Stimulated activated CD8-positive, alpha-beta memory T cell treated with anti-CD3 and anti-CD28 coated beads, Interleukin-2, amount 100 ng/mL, for 1 hour (primary cell): ENCODE measurements at places on chromosomes 4 and X.

- no peak for DNase-seq
These were observed 6.8 kb upstream of the BCOR start for GRCh38 chrX:40104630-40104984.

DNA sequence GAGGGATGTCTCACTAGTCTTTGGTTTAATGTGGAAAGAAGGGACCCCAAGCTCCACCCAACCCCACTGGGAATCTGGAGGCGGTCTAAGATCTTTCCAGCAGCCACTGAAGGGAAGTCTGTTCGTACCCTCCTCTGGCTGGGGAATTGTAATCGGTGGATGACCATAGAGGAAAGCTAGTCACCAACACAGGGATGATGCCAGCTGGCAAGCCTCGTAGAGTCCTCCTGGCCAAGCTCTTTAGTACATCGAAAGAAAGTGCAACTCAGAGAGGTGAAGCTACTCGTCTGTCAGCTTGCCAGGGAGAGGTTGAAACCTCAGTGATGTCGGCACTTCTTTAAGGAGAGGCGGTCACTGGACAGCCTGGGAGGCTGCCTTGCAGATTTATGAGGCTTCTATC is 58.7 kb downstream of the MAMLD1 start:
- no peak for DNase-seq

DNA sequence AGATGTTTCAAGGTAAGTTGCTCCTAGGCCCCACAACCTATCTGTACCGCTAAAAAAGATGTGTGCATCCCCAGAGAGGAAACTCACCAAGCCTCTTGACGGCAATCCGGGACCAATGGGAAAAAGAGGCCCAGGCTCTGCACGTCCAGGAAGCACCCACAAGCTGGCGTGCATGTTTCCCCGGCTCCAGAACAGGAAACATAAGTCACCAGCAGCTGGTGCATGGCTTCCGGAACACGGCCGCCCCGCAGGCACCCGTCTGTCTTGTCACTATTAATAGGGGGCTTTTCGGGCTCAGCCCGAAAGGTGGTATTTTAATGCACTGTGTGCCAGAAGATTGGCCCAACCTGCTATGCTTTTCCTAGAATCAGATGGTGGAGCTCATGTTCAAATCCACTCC is 22.2 kb downstream of the CRMP1 start:
- DNase-seq: no peak

DNA sequence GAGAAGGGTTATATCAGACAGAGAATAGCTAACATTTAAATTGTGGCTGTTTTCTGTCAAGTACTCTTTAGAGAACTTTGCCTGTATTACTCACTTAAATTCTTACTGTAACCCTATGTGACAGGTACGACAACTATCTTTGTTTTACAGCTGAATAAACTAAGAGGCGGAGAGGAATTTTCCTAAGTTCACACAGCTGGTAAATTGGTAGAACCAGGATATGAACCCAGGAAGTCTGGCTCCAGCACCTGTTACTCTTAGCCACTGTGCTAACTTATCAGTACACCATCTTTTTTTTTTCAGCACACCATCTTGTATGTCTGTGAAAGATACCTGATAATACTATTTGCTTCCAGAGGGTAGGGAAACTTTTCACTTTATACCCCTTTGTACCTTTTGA is 2.0 kb upstream of the SYP start:
- DNase-seq: no peak

GRCh38 chrX:133698298-133698697 is 283.0 kb upstream of the GPC4 start:
- DNase-seq: no peak

DNA sequence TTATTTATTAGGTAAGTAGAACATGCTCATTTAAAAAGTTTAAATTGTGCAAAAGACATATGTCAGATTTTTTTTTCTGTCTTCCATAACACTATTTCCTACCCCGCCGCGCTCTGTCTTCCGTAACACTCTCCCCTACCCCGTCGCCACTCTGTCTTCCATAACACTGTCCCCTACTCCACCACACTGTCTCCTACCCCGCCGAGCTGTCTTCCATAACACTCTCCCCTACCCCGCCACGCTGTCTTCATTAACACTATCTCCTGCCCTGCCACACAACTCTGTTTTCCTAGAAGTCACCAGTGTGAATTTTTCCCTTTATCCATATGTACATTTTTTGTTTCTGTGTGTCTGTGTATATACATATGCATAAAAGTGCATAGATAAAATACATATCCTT is 4.4 kb downstream of the MSMO1 start:
- no peak for DNase-seq
